ENCODE measurements at places on chromosomes 3 and 15. TPM values are rescaled to one million over a fixed set of nuclear protein-coding genes. Genes with fewer than 3 reads are reported as not detected.

Gene P3H2
- 3.1 TPM for total RNA-seq

- DNase-seq = no peak
Observed at GRCh38 chr3:123295901-123296250, 94.1 kb downstream of the SEC22A start.

DNA sequence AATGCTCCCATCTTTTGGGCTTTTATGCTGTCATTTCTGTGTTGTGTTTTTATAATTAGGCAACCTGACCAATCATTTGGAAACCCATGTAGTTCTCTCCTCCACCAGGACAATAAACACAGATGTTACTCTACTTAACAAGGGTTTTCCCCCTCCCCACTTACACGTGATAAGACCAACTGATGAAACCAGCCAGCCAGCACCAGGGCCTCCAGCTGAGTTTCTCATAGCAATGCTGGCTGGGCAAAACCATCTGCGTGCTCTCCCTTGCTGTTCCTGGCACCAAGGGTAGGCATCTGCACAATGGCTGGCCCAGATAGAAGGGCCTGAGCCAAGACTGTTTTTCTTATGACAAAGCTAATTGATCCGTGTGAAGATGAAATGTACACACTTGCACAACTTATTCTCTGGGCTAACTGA is 310.4 kb downstream of the PLCL2 start:
- DNase-seq = no peak

GRCh38 chr3:44030285-44030684 is 211.4 kb upstream of the TOPAZ1 start:
- DNase-seq = no peak

Gene PRSS50
- total RNA-seq = not detected

- DNase-seq = peak; percentile 7
Observed at GRCh38 chr3:25831578-25831977, 41.7 kb downstream of the OXSM start.

Gene CACNA1D
- total RNA-seq = 17.1 TPM

Measured in HT-29 (cell line).